ENCODE measurements at places on chromosomes 4 and X.

DNA sequence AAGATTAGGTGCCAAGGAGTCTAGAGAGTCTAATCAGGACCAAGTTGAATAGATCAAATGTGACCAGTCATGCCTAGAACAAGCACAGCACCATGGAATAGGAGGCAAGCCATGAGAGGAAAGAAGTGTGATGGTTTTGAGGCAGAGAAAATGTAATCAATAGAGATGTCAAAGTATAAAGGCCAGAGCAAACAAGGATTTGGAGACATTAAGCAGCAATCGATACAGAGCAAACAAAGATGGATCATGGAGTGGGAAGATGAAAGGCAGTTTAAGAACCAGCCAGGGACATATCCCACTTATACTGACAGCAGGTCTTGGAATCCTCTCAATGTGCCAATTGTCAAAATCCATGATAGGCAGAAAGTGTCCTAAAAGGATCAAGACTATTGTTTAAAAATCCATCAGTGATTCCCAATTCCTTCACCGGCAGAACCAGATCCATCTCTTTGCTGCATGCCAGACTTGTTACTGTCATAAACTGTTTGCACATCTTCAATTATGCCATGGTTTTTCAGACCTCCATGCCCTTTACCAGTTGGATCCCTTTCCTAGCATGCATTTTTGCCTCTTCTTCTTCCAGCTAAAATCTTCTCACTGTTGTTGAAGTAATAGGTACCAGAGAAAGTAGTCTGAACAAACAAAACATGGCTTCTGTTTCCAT is 520.7 kb upstream of the ARX start:
- no peak for DNase-seq

DNA sequence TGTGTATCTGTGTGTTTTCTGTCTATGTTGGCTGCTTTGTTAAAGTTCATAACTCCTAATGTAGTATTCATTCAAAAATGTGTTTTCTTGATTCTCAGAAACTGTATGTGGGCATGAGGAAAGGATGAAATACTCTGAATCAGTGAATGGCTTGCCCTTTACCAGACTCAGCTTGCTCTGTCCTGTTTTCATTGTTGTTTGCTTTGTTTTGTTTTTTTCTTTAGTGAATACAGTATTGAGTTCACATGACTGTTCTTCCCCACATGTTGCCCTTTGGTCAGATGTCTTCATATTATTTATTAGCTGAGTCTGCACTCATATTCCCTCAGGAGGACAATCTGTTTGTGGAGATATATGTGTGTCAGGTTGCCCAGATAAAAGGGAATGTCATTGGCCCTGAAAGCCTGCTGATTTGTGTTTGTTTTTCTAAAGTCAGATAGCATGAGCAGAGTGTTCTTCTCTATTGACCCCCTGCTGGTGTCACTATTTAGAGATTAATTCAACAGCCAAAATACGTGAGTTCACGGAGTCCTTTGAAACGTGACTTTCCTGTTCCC is 1184.4 kb downstream of the RPA4 start:
- DNase-seq, result no peak

- DNase-seq, result no peak
Observed at GRCh38 chr4:118193421-118193820, 159.1 kb downstream of the NDST3 start.

- DNase-seq, result no peak
Observed at GRCh38 chr4:13921805-13922204, 294.3 kb upstream of the BOD1L1 start.

GRCh38 chrX:137547291-137547690 is 18.6 kb upstream of the ZIC3 start:
- no peak for DNase-seq

GRCh38 chr4:155759372-155760252 is 791 bp downstream of the GUCY1B1 start:
- DNase-seq, result no peak

DNA sequence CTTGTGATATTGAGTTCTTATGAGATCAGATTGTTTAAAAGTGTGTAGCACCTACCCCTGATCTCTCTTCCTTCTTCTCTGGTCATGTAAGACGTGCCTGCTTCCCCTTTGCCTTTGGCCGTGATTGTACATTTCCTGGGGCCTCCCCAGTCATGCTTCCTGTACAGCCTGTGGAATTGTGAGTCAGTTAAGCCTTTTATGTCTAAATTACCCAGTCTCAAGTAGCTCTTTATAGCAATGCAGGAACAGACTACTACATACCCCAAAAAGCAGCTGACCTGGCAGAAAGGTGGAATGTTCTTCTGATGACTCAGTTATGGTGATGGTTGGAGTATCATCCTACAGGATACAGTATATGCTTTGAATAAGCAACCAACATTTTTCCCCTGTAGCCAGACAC is 11.4 kb upstream of the MCUB start:
- DNase-seq, result no peak
